T-helper 1 cell (primary cell): ENCODE measurements at places on chromosomes 6 and 20.

GRCh38 chr6:3805448-3806123, 43.6 kb upstream of the FAM50B start:
- no peak for DNase-seq

- no peak for DNase-seq
Observed at GRCh38 chr6:81996414-81996813, 243.9 kb upstream of the TENT5A start.

GRCh38 chr6:69719602-69720193, 77.1 kb downstream of the LMBRD1 start:
- DNase-seq, result no peak

DNA sequence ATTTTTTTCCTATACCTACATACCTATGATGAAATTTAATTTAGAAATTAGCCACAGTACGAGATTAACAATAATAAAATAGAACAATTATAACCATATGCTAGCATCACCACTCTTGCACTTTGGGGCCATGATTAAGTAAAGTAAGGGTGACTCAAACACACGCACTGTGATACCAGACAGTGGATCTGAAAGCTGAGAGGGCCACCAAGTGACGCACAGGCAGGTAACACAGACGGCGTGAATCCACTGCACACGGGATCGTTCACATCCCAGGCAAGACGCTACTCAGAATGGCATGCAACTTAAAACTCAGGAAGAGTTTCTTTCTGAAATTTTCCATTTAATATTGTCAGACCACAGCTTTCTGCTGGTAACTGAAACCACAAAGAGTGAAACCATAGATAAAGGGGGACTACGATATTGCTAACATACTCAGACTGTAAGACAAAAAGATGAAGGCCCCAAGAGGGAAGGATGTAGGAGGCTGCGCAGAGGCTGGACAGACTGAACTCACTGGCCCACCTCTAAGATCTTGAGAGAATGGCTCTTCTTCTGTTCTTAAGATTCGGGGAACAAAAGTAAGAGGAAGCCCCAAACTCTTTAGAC, 17.9 kb downstream of the RRBP1 start:
- peak; percentile 45 for DNase-seq

GRCh38 chr6:130900913-130901312, 73.7 kb downstream of the SMLR1 start:
- no peak for DNase-seq

GRCh38 chr6:17536586-17536985, 63.5 kb upstream of the FAM8A1 start:
- no peak for DNase-seq

- DNase-seq, result no peak
Observed at GRCh38 chr6:34922177-34922663, 33.2 kb downstream of the ANKS1A start.

- DNase-seq, result no peak
Observed at GRCh38 chr20:25461281-25461650, 53.8 kb downstream of the GINS1 start.

DNA sequence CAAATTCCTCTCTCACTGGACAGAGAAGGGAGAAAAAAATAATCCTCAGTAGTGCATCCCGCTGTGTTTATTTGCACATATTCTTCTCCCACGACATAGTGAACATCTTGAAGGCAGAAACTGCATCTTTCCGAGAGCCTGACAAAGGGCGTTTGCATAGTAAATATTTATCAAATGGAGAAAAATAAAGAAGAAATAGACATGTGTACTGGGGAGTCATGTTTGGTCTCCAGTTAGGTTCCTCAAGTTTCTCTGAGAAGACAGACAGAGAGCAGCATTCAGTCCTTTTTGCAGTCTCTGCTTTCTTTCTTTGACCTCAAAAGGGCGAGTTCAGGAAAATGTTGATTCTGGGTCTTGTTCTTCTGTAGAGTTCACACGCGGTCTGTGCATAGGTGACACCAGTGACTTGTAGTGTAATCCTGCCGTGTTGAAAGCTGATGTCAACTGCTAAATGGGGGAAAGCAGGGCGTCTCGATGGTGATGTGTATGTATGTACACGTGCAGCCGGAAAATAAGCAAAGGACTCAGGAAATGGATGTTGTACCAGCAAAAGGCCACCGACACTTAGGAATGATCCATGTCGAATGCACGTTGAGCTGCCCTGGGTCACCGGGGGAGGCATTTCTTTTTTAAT, 285.6 kb downstream of the ZNF217 start:
- DNase-seq, result no peak

- no peak for DNase-seq
Observed at GRCh38 chr20:3781153-3781910, at the start of gene SPEF1. Gene SPEF1, minus strand, starts transcription at chr20:3781448. Its CDS starts 161 bp downstream, at chr20:3781287.

- no peak for DNase-seq
Observed at GRCh38 chr20:19784511-19785172, 26.6 kb downstream of the RIN2 start.

GRCh38 chr20:44962483-44962882, 2.3 kb upstream of the TOMM34 start:
- DNase-seq, result no peak

DNA sequence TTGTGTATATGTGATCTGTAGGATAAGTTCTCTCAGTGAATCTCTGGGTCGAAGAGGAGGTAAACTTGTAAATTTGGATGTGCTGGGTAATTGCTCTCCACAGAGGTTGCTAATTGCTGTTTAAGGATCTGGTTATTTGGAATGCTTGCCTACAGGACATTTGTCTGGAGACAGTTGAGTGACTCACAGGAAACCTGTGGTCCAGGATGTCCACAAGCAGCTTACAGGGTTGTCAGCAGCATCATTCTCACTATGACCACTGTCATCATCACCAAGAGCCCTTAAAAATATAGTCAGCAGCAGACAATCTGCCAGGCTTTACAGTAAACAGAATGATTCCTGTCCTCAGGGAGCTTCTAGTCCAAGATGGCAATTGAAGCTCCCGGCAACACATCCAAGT, 31.2 kb upstream of the KCNK5 start:
- DNase-seq, result no peak

DNA sequence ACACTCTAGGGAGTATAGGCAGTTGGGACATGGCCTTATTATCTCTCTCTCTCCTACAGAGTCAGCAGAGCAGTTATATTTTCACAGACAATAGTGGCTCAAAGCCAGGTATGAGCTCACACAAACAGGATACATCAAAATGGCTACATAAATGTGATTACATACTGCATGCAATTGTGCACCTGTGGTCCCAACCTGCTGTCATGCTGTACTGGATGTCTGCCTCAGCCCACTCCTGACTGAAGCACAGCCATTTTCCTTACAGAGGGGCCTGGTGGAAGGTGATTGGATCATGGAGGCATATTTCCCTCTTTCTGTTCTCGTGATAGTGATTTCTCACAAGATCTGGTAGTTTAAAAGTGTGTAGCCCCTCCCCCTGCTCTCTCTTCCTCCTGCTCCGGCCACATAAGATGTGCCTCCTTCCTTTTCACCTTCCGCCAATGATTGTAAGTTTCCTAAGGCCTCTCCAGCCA, 37.0 kb upstream of the SAMHD1 start:
- no peak for DNase-seq

- no peak for DNase-seq
Observed at GRCh38 chr6:42724825-42725224, 2.4 kb upstream of the PRPH2 start.

GRCh38 chr20:1866834-1867233, 28.4 kb upstream of the SIRPA start:
- DNase-seq, result no peak

GRCh38 chr20:437787-438486, 24.4 kb downstream of the TBC1D20 start:
- no peak for DNase-seq

- no peak for DNase-seq
Observed at GRCh38 chr6:169913096-169913638, 161.7 kb downstream of the ERMARD start.

DNA sequence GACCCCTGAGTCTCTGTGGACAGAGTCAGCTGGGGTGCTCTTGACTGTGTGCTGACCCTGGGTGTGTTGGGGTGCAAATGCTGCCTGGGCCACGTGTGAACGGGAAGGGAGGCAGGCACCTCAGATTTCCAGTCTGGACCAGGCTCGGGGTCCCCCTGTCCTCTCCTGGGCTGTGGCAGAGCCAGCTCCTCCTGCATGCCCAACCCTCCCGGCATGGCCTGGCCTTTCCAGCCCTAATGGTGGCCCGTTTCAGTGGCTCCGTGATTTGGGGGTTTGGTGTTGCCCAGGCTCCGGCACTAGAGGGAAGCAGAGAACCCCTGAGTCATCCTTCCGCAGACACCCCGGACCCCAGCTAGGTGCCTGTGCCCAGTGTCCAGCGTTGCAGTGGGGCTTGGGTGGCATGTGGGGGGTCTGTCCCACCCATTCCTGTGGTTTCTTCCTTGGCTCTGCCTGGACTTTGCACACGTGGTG, 9.1 kb downstream of the RBM38 start:
- DNase-seq, result no peak

- no peak for DNase-seq
Observed at GRCh38 chr6:155936551-155936950, 480.9 kb upstream of the NOX3 start.

DNA sequence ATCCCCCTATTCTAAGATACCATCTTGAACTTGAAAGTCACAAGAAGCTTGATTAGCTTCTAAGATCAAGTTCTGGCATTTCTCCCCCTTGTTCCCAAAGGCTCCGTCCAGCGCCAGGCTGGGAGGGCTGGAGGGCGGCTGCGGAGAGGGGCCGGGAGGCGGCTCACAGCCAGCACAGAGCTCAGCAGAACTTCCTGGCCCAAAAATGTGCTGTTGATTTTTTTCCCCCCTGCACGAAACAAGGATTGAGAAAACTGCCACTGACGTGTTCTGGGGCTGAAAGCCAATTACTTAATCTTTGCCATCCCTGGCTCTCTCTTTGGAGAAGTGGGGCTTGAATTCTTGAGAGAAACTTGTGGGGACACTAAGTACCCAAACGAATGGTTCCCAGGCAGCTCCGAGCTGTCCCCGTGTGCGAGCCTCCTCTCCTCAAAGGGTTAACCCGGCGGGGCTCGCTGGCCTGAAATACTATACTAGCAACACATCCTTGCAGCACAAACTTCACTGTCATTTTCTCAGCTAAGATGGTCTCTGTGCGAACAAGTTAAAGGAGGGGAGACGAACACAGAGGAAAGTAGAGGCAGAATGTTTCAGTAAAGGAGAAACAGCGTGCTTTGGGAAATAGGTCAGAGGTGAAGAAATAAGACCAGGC, 452 bp downstream of the TRAF3IP2 start:
- peak; percentile 30 for DNase-seq

DNA sequence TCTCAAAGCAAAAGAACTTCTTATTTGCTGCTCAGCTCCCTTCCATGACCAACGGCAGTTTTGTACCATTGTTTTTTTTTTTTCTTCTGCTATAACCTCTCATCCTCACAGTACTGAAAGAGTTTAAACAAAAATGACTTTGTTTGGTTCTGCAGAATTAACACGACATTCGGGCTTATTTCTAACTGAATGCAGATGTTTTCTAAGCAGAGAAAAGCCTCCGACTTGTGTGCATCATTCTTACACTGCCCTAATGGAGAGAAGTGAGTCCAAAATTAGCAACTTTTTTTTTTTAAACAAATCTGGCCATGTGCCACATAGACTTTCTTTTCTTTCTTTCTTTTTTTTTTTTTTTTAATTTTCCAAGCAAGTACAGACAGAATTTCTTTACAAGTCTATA, 382.7 kb downstream of the HDGFL1 start:
- no peak for DNase-seq

GRCh38 chr6:125312478-125312877, 10.7 kb upstream of the HDDC2 start:
- DNase-seq, result no peak

DNA sequence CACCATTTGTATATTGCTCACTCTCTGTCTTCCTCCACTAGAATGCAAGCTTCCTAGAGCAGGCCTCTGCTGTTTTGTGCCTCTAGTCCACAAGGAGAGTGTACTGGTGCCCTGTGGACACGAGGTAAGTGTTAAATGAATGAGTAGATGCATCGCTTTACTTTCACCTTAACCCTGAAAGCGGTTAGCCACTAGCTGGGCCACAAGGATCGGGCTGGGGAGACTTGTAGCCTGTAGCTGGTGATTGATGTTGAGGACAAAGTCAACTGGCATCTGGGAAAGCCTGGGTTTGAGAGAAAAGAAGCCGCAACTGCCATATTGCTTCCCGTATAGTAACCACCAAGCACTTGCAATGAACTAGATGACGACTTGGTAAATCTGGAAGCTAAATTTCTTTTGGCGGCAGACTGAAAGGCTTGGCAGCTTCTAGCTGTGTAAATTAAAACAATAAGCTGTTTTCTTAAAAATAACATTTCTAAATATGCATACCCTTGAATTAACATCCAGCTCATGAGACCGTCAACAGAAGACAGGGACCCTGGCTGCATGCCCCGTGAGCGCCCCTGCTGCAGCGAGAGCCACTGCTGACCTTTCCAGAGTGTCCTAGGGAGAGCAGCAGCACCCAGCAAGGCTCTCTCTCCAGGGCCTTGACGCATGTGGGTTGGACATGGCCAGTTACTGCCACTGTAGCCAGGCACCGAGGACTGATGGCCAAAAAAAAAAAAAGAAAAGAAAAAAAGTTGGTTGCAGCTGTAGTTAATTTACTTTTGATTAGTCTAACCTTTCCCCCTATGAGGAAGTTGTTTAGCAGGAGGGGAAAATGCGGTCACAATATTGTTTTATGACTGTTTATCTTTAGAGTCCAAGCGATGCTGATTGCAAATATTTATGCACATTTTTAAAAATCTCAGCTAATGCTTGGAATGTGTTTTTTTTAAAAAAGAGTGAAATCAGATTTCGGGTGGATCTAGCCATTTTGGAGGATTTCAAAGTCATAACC, 315.1 kb downstream of the TFAP2C start:
- no peak for DNase-seq

GRCh38 chr6:46444772-46445454, 46.3 kb downstream of the RCAN2 start:
- no peak for DNase-seq

GRCh38 chr20:949717-950116, 33.6 kb upstream of the ANGPT4 start:
- DNase-seq, result no peak

DNA sequence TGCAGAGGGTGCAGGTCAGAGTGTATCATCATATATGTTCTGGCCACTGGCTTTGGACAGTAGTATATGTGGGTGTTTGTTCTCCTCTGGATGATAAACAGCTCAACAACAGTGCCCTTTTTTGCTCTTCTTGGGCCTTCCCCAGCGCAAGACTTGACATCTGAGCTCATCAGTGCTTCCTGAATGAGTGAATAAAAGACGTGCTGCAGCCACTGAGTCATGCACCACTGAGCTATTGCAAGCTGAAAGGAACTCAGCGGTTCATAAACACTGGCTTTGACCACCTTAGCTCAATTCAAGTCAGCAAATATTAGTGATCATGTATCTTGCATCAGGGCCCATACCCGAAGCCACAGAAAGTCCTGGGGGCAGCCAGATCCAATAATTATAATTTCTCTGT, 105.3 kb upstream of the KCNG1 start:
- DNase-seq, result no peak

DNA sequence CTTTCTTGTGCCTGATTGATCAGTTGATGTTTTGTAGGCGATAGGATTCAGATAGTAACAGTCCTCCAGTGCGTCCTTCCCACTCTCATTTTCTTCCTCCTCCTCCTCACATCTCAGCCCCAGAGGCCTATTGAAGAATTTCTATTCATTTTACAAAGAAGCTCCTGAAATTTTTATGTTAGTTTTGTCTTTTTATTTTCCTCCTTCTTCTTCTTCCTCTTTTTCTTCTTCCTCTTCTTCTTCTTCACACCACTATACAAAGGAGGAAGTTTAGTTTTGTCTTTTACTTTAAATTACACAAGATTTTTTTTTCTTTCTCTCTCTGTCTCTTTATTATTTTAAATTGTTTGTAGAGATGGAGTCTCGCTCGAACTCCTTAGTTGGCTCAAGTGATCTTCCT, 19.1 kb downstream of the BTN2A1 start:
- DNase-seq, result no peak

GRCh38 chr20:4120921-4121321, 105.6 kb upstream of the RNF24 start:
- no peak for DNase-seq

GRCh38 chr20:9627219-9627618, 112.8 kb downstream of the LAMP5 start:
- DNase-seq, result no peak
